ENCODE measurements at places on chromosomes 11 and 22.

GRCh38 chr11:69799582-69799981 lies 19.6 kb downstream of the FGF3 start:
- no peak for DNase-seq

- DNase-seq: no peak
These were observed 19.4 kb downstream of the IGLL5 start for GRCh38 chr22:22906907-22907550.

DNA sequence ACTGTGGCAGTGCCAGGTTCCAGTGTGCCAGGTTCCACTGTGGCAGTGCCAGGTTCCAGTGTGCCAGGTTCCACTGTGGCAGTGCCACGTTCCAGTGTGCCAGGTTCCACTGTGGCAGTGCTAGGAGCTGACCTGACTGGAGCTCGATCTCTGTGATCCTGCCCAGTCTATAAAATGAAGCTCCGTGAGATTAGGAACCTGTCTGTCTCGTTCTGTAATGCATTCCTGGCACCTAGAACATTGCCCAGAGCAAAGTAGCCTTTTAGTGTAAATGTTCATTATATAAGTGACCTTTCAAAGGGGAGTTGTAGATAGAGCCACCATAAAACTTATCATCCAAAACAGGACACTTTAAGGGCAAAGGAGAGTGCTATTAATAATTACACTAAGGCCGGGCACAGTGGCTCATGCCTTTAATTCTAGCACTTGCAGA lies 36.0 kb downstream of the ART5 start:
- DNase-seq: no peak

GRCh38 chr22:25160120-25160996 lies 39.3 kb upstream of the CRYBB3 start:
- no peak for DNase-seq

GRCh38 chr22:41919357-41920224 lies 4.7 kb upstream of the SHISA8 start:
- peak; percentile 43 for DNase-seq

GRCh38 chr11:68632802-68633201 lies 51.5 kb upstream of the GAL start:
- peak; percentile 10 for DNase-seq

- no peak for DNase-seq
These were observed 15.0 kb upstream of the OR8B8 start for GRCh38 chr11:124460459-124460858.

DNA sequence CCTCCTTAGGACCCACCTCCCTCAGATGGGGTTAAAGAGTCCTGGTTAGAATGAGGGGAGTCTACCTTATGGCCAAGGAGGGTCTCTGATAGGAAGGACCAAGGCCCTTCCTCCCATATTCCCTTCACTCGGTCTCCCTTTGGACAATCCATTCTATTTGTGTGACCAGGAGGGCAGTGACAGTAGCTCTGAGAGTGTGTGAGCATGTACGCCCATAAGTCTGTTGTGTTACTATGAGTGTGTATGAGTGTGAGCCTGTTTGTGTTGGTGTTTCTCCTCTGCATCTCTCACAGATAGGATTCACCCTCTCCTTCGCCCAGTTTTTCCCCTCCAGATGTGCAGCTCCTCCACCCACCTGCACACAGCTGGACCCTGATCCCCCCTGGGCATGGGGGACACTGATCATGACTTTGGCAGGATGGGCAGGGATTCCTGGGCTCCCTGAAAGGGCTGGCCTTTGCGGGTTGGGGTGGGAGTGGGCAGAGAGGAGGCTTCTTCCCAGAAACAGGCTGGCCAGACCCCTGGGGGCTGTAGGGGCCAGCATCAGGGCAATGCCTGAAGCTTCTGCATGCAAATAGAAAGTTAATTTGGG lies 14.5 kb downstream of the PHLDB1 start:
- no peak for DNase-seq

DNA sequence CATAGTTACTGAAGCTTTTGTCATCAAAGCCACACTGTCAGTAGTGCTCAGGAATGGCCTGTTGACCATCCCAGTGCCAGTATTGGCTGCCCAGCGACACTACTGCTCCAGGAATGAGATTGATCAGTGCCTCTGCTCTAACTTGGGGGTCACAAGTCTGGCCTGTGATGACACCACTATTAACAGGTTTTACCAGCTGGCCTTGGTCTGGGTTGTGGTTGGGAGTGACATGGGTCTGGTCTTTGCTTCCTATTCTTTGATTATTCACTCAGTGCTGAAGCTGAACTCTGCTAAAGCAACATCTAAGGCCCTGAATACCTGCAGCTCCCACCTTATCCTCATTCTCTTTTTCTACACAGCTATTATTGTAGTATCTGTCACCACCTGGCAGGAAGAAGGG lies 21.5 kb downstream of the OR56B4 start:
- no peak for DNase-seq

DNA sequence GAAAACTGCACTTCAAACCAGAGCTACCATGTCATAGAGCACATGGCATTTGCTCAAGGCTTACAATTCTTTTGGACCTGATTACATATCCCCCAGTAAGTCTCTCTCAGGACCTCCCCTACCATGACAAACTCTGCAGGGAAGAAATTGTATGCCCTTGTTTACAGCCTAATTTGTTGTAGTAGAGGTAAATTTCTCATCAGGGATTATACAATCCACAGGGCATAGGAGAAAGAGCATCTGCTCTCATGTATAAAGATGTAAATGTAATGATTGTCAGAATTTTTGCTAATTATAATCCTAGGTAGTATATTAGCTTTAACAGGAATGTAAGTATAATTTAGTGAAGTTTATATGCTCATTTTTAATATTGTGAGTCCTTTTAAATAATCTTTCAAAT lies at the start of gene OR8B3:
Gene OR8B3 (minus strand): TSS at position 101 of the 400 bp plus-strand sequence. CDS start 1,673 bp downstream, outside the sequence.
- DNase-seq: no peak

GRCh38 chr11:60457576-60457975 lies 1.9 kb downstream of the MS4A1 start:
- no peak for DNase-seq

- DNase-seq: peak; percentile 93
These were observed 5.2 kb downstream of the SBF1 start for GRCh38 chr22:50469377-50470305.

DNA sequence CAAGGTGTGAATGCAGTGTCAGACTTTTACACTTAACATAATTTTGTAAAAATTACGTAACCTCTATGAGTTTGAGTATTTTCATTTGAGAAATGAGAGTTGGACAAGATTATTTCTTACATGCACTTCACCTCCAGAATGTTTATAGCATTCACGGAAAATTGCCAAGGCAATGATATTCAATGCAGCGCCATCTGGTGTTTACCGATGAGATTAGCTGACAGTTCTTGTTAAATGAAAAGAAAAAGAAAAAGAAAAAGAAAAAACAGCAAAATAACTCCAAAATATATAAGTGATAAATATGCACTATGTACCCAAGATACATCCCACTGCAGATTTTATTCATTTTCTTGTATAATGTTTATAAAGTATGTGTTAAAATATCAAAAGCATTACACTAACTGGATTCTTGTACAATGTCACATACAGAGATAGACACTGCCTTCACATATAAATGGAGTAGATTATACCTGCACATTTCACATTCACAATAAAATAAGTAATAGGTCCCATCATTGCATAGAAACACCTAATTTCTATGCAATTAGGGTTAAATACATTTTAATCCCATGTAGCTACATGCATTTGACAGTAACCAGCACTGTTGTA lies 976.3 kb upstream of the FAT3 start:
- no peak for DNase-seq

GRCh38 chr11:64100782-64101353 lies 65.0 kb downstream of the MACROD1 start:
- DNase-seq: no peak

DNA sequence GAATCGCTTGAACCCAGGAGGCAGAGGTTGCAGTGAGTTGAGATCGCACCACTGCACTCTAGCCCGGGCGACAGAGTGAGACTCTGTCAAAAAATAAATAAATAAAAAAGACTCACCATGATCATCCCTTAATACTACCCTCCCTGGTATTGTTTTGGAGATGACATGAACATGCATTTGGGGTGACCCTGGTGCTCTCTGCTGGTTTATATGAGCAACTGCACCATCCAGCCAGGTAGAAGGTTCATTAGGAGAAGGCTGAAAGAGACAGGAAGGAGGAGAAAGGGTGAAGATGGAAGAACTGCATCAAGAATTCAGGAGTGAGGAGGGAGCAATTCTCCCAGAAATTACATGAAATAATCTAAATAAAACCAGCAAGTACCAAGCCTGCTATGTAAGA lies 37.8 kb downstream of the SLC5A1 start:
- no peak for DNase-seq

DNA sequence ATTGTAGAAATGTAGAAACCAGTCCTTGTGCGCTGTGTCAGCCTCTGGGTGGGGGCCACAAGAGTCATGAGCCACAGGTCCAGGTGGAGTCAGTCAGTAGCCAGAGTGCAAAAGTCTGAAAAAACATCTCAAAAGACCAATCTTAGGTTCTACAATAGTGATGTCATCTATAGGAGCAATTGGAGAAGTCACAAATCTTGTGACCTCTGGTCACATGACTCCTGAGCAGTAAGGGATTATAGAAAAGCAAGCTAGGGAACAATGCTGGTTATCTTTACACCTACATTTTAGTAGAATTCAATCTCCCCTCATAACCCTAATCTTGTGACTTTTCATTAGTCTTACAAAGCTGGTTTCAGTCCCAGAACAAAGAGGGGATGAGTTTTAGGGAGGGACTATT lies 82.7 kb downstream of the CCDC83 start:
- DNase-seq: no peak

DNA sequence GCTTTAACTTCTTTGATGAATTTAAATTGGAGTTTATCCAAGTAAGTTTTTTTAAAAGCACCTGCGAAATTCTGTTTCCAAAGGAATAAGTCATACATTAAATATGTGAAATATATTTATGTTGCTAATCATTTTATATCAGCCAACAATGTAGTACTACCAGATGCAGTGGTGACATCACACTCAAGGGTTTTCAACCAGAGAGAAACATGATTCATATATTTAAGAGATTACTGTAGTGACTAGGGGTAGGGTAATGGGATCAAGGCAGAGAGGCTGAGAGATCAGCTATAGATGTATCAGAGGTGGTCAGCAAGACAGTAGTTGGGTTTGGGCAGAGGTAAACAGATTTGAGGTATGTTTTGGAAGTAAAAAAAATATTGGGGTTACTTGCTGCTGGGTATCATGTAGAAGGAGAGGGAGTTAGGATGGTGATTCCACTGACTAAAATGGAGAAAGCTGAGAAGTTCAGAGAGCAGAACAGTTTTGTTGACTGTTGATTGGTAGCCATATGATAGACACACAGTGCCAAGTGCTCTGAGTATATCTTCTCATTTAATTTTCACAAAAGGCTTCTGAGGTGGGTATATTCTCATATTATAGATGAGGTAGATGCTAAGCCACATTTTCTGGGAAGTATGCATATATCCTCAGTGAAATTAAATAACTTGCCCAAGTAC lies 39.4 kb downstream of the CEP57 start:
- no peak for DNase-seq

GRCh38 chr11:86810288-86810687 lies 9.9 kb downstream of the PRSS23 start:
- no peak for DNase-seq

GRCh38 chr22:38652859-38653258 lies 3.3 kb downstream of the FAM227A start:
- no peak for DNase-seq

DNA sequence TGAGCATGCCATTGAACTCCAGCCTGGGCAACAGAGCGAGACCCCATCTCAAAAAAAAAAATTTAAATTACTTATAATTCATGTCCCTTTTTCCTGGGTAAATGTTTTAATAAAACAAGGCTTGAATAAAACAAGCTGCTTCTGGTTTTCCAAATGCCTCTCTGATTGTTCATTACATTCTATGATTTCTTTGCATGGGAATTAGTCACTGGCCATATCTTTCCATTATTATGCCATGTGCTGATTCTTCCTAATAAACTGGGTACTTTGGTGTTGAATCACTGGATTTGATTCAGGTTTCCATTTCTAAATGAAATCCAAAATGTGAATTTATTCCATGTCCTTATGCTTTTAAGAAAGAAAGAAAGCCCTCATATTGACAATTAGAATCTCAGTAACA lies 42.6 kb downstream of the ZNF215 start:
- no peak for DNase-seq

- no peak for DNase-seq
These were observed 70.5 kb downstream of the ETS1 start for GRCh38 chr11:128516886-128517285.

DNA sequence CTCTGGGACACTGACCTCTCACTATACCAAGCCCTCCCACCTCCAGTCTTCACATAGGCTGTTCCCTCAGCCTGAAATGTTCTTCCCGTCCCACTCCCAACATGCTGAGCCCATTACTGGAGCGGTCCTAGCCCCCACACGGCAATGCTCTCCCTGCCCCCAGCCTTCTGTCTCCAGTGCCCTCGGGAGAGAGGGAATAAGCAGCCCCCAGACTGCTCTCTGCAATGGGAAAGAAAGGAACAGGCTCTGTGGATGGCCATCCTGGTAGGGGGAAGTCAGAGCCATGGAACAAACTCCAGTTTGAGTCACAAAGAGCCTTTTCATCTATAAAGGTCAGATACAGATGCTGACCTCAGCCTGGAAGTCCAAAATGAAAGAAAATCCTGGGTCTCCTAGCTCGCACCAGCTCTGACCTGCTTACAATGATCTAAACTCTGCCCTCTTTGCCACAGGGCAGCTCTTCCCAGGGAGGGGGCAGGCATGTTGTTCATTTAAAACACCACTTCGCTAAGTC lies 62.6 kb downstream of the FLRT1 start:
- DNase-seq: no peak

- DNase-seq: no peak
These were observed 79.0 kb downstream of the LARGE2 start for GRCh38 chr11:46001448-46001914.

GRCh38 chr22:49533886-49534285 lies 293.8 kb downstream of the BRD1 start:
- DNase-seq: no peak

DNA sequence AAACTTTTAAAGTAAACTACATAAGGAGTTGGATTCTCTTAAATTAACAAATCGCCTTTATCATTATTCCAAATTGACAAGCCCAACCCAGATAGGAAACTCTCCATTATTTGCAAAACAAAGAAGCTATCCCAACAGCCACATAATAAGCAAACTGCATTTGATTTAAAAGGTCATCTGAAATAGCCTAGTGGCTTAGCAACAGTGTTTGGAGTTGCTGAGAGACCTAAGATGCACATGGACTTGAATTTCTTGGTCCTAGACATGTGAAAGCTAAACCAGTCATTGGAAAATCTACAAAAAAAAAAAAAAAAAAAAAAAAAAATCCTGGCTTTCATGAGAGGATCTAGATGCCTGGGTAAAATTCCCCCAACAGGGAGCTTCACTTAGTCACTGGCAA lies 69.5 kb downstream of the PRCP start:
- no peak for DNase-seq
